ENCODE measurements at places on chromosomes 1 and 21. TPM values are rescaled to one million over a fixed set of nuclear protein-coding genes. Genes with fewer than 3 reads are reported as not detected.
A peak's percentile ranks its signal among the peaks of the same experiment; 100 is the strongest.

Gene PTPRF
- 55.8 TPM for total RNA-seq

Gene ABCG1
- total RNA-seq, result 21.8 TPM

Gene ATP13A2
- 29.2 TPM for total RNA-seq

Gene SPRR1A
- total RNA-seq, result not detected

Gene HORMAD1
- not detected for total RNA-seq

Gene FAM72B
- not detected for total RNA-seq

Gene PADI3
- not detected for total RNA-seq

Gene STYXL2
- total RNA-seq, result 0.16 TPM

Gene CHD5
- total RNA-seq, result 13.0 TPM

Gene ZYG11B
- total RNA-seq, result 58.5 TPM

Gene TMPRSS2
- 0.19 TPM for total RNA-seq

Gene HAO2
- not detected for total RNA-seq

Gene HMGCS2
- 0.15 TPM for total RNA-seq

Gene TMEM52
- 2.3 TPM for total RNA-seq

GRCh38 chr1:244286341-244286740, 165.4 kb downstream of the ADSS2 start:
- no peak for ATAC-seq

- no peak for ATAC-seq
Measured at GRCh38 chr1:184472136-184472535, 85.3 kb downstream of the C1orf21 start.

DNA sequence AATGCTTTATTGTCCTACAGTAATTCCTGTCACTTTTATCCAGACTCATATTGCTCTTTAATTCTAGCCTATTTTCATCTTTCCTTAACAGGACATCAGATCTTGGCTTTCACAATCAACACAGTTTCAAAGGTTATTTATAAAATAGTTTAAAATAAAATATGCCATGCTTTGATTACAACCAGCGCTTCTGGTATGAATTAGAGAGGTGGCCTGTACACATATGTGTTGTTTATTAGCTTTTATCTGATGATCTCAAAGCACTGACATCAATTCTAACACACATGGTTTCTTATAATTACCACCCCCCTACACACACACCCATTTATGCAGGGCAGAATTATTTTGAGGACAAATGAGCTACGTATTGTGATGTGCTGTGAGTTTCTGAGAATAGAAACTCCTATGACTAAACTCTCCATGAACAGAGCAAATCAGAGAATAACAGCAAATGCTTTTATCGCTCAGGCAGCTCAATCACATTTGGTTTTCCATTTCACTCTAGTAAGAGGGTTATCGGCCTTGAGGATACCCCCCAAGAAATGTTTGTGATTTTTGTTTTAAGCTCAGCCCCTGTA, 18.0 kb downstream of the CD247 start:
- ATAC-seq, result no peak

- ATAC-seq, result peak; percentile 75
Measured at GRCh38 chr1:44485229-44485933, 80.3 kb downstream of the RNF220 start.

DNA sequence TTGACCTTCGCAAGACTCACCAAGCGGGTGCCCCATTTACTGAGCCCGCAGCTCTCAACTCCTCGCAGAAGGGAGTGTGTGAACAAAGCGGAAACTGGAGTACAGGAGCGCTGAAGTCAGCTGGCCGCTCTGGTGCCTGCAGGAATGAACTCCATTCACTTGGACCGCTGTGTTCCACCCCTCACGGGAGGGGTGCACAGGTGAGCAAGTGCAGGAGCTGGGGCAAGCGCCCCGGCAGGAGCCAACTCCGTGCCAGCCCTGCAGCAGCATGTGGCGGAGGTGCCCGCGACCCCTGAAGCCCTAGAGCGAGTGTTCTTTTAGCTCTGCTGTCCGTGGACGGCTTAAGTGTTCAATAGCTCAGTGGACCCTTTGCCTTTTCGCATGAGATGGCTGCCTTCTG, 471.6 kb upstream of the ADGRL4 start:
- ATAC-seq, result no peak

- no peak for ATAC-seq
Measured at GRCh38 chr21:38159355-38159754, 97.4 kb upstream of the KCNJ15 start.

- no peak for ATAC-seq
Measured at GRCh38 chr1:238306411-238306810, 415.7 kb upstream of the ZP4 start.

DNA sequence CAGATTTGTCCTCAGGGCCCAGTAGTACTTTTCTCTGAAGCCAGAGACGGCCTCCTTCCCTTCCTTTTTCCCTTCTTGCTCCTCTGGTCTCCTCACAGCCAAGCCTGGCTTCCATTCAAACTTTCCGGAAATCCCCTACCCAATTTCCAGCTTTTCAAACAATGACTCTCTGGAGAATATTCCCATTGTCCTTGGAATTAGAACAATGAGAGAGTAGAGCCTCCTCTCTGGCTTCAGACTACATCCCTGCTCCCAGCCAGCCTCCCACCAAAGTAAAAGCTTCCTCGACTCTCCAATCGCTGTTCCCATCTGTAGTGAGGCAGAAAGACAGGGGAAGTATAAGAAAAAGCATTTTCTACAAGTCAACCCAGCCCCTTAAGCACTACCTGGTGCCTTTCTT, 77.7 kb upstream of the SOX13 start:
- ATAC-seq, result no peak

DNA sequence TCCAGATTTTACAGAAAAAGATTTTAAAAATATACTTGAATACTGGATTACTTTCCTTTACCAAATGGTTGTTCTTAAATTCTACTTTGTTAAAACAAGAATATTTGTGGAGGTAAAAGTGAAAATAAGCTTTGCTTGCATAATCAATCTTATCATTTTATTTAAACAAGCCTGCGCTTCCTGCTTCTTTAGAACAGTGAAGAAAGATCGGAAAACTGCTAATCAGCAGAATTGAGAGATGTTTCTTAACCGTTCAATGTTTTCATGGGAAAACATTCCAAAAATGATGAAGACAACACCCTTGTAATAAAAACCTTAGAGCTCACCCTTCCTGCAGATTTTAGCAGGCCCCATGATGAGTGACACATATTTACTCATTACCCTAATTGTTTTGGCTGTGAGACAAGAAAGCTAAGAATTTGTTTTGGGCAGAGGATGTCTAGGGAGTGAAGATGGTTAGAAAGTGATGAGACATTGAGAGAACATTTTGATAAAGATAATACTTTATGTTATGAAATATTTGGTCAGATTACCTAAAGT, 72.6 kb downstream of the TPR start:
- no peak for ATAC-seq

GRCh38 chr1:39490596-39491145, 765 bp upstream of the BMP8A start:
- peak; percentile 10 for ATAC-seq

DNA sequence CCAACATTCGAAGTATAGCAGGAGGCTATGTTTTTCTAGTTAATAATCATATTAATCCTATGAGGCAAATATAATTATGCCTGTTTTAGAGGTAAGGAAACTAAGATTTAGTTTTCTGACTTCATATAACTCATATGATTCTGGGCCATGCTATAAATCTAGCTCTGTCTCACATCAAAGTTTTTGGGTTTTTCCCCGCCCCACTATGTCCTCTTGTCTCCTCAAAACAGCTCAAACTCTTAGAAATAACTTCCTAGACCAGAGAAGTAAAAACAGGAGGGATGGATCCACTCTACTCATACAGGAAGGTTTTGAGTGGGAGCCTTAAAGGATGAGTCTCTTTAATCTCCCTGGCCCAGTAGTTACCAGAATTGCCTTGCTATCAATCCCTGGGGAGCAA, 256.4 kb upstream of the FGGY start:
- no peak for ATAC-seq

- ATAC-seq, result no peak
Measured at GRCh38 chr1:170536924-170537551, 5.1 kb downstream of the GORAB start.

DNA sequence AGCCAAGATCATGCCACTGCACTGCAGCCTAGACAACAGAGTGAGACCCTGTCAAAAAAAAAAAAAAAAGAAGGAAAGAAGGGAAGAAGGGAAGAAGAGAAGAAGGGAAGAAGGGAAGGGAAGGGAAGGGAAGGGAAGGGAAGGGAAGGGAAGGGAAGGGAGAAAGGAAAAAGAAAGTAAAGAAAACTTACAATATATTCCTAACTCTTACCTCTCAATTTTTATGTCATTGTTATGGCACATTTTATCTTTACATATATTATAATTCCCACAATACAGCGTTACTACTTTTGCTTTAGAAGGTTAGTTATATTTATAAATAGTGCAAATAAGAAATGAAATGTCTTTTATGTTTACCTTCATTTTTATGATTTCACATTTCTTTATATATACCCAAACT, 358.7 kb downstream of the HHIPL2 start:
- no peak for ATAC-seq

- peak; percentile 50 for ATAC-seq
Measured at GRCh38 chr1:23394181-23394580, 24.5 kb upstream of the ZNF436 start.

GRCh38 chr1:157313240-157313807, 175.1 kb upstream of the ETV3 start:
- ATAC-seq, result no peak

DNA sequence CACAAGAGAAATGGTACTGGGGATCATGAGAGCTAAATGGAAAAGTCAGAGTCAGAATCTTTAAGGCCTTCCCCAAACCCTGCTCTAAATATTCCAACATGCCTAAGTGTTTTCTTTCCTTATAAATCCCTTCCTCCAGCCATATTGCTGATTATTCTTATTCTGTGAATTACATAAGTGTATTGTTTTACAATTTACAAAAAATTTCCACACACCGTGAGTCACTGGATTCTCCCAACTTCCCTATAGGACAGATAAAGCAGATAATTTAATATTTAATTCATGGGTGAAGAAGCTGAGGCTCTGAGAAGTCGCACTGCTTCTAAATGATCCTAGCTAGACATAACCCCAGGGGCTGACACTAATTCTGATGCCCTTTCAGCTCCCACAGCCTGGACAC, 243.3 kb upstream of the JUN start:
- no peak for ATAC-seq

DNA sequence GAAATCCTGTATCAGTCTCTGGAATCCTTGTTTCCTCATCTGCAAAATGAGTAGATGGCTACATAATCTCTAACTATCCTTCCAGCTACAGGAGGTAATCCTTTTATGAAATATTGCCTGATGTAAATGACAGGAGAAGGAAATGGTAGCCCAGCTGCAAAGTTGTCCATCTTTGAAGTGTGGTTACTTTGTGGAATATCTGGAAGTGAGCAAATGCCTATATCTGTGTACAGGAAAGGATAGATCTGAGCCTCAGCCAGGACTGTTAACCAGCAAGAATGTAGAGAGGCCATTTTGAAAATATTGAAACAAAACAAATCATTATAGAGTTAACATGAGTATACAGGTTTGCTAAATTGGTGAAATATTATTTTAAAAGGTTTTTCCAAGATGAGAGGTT, 74.8 kb upstream of the BMP8A start:
- ATAC-seq, result no peak

GRCh38 chr1:36874271-36875060, 159.8 kb downstream of the GRIK3 start:
- ATAC-seq, result no peak

DNA sequence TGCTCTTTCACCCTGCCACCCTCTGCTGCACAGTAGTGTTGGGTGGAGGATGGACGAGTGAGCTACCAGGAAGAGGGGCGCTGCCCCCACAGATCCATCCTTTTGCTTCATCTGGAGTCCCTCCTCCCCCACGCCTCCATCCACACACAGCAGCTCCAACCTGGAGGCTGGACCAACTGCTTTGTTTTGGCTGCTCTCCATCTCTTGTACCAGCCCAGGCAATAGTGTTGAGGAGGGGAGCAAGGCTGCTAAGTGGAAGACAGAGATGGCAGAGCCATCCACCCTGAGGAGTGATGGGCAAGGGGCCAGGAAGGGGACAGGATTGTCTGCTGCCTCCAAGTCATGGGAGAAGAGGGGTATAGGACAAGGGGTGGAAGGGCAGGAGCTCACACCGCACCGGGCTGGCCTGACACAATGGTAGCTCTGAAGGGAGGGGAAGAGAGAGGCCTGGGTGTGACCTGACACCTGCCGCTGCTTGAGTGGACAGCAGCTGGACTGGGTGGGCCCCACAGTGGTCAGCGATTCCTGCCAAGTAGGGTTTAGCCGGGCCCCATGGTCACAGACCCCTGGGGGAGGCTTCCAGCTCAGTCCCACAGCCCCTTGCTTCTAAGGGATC, 8.5 kb downstream of the CHRNB2 start:
- no peak for ATAC-seq

DNA sequence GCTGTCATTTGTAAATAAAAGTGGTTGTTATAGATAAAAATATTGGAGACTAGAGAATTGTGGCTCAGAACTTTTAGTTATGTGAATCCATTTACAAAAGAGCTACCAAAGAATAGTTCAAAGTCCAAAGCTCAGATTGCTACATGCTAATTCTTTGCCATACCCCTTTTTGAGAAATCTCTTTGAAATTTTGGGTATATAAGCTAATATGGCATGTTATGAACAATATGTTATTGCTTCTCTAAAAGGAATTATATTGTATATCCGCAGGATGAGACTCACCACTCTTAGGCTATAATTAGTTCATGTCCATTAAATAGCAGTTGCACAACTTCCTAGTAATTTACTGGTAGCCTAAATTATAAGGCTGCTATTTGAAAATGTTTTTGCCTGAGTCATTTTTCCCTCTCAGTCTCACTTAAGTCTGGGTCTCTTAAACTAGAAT, 178.0 kb downstream of the ZNF281 start:
- ATAC-seq, result no peak

- ATAC-seq, result no peak
Measured at GRCh38 chr1:6521536-6521935, 30.1 kb upstream of the PLEKHG5 start.

- no peak for ATAC-seq
Measured at GRCh38 chr1:90074137-90074536, 79.2 kb downstream of the ZNF326 start.

GRCh38 chr1:218254296-218254946, 30.7 kb upstream of the RRP15 start:
- ATAC-seq, result no peak

DNA sequence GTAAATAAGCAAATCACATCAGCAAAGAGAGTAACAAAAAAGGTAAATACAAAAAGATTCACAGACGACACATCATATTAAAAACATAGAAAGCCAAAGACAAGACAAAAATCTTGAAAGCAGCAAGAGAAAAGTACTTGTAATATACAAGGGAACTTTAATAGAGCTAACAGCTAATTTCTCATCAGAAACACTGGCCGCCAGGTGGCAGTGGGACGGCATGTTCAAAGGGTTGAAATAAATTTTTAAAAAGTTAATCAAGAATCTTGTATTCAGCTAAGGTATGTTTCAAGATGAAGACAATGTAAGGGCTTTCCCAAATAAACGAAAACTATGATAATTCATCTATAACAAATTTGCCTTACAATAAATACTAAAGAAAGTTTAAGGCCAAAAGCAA, 358.1 kb downstream of the LRRIQ3 start:
- no peak for ATAC-seq

Data from gastroesophageal sphincter (tissue), 4 donors.